ENCODE measurements at places on chromosomes 4 and X.

DNA sequence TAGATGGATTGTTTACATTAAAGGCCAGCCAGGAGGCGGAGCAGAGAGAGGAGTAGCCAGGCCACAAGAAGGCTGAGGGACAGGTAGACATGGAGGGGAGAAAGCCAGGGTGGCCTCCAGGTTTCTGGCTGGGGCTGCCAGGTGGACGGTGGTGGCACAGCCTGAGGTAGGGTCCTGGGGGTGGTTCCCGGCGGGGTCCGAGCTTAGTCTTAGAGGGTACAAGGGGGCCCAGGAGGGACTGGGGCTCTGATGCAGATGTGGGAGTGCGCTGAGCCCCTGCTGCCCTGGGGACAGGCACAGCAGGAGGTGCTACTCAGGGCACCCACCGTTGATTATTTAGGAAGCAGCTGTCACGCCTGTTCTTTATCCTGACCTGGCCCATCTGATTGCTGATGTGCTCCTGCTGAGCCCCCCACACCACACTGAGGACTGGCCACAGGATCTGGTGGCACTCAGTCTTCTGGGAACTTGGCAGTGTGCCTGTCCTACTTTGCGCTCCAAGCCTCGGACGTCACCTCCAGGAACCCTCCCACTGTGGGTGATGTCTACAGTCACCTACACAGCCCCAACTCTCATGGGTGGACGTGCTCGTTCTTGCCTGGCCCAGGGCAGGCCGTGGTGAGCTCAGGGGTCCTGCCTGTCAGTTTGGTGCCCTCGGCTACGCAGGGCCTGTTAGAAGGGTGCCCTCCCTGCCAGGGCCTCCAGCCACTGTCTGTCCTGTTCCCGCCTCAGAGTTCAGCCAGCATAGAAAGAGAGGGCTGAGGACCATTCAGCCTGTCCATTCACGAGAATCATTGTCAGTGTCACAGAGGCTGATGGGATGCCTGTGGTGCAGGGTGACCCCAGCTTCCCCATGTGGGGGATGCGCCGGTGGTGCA lies 12.0 kb downstream of the WFS1 start:
- no peak for DNase-seq

GRCh38 chr4:14023036-14023435 lies 395.5 kb upstream of the BOD1L1 start:
- DNase-seq: no peak

DNA sequence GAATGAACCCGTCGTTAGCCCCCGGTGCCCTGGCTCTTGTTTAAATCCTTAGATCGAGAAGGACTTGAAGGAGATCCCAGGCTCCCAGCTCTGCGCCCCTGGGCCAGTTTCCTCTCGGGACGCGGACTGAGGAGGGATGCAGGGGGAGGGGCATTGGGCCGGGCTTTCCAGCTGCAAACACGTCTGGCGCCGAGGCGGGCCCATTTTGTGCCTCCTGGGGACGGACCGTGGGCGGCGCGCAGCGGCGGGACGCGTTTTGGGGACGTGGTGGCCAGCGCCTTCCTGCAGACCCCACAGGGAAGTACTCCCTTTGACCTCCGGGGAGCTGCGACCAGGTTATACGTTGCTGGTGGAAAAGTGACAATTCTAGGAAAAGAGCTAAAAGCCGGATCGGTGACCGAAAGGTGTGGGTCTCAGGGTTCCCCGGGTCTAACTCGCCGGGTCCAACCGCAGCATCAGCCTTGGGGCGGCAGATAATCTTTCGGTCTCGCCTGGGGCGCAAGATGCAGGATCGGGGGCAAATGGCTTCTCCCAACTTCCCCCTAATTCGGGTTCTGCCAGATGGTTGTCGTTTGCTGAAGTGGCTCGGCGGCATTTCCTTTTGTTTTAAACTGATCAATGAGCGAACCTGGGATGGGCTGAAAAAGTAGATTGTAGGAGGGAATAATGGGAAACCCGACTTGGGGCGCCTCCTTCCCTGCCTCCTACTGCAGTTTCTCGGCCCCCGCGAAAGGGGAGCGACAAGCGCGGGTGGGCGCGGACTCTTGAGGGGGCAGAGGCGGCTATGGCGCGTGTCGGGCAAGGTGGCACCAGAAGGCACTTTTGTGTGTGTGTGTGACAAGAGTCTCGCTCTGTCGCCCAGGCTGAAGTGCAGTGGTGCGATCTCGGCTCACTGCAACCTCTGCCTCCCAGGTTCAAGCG lies 2.9 kb downstream of the PDGFRA start:
- no peak for DNase-seq

- DNase-seq: no peak
Observed at GRCh38 chr4:39384563-39384962, 18.4 kb upstream of the RFC1 start.

DNA sequence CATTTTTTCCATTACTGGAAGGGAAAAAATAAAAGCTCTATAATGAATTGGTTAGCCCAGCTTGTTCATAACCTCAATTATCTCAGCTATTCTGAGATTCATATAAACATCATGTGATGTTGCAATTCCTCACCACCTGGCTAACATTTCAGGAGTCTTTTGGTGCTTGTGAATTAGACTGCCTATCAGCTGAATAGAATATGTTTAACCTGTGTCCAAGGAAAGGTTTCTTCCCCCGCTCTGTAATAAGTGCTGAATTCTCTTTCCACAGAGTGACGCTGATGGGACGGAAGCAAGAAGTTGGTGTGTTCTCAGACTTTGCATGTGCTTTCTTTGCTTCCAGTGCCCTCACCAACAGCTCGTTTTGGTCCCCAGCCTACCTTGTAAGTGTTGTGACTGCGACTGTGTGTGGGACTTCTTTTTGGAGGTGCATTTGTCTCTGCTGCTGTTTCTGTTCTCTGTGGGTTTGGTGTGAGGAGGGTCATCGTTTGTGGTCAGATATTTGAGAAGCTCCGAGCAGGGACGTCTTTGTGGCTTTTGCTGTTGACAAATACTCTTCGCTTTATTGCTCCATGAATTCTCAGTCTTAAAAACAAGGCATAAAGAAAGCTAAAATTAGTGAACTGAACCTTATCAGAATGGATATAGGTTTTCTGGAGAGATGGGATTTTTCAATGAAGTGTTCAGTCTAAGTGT lies 61.7 kb downstream of the PPARGC1A start:
- DNase-seq: no peak

- DNase-seq: no peak
Observed at GRCh38 chrX:135463937-135464336, 42.2 kb downstream of the SMIM10L2A start.

GRCh38 chr4:101211146-101211553 lies 136.2 kb downstream of the PPP3CA start:
- DNase-seq: no peak

DNA sequence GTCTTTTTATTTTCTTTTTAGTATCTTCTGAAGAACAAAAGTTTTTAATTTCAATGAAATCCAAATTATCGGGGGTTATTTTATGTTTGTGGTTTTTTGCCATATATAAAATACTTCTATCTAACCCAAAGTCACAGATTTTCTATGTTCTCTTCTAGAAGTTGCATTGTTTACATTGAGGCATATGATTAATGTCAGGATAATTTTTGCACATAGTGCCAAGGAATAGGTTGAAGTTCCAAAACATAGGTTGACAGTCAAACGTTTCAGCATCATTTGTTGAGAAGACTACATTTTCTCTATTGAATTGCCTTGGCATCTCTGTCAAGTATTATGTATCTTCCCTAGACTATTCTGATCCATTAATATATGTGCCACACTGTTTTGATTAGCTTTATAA lies 64.5 kb downstream of the ANKRD17 start:
- no peak for DNase-seq

- DNase-seq: no peak
Observed at GRCh38 chrX:26215869-26216268, at the start of gene MAGEB5. MAGEB5 (plus strand) TSS chrX:26216169; CDS start chrX:26217302, 1,133 bp downstream.

DNA sequence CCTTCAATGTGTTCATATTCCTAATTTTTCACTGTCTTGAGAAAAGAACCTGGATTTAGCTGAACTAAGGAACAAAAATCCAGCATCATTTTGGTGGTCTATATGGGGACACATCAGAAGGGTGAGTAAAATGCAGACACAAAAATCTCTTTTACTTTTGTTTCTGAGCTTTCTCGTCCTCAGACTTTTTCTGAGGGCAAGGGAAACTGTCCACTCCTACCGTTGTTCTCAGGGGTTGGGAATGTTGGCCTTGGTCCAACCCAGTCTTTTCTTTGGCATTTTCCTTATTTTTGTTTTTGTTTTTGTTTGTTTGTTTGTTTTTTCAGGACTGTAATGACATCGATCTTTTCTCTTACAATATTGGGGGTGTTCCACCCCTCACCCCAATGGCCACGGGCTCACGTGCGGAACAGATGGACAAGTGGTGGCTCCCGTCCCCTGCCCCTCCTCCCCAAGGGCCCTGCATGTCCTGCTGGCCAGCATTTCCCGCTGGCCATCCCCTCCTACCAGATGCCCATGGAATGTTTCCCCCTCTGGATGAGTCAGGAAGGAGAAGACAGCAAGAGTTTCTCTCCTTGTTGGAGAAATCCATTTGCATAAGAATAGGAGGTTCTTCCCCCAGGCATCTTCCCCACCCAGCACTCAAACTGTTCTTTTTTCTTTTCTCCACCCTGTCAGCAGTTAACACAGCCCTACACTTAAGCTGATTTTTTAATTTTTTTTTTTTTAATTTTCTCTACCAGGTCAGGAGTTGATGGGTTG lies 305.4 kb upstream of the NDST4 start:
- no peak for DNase-seq

DNA sequence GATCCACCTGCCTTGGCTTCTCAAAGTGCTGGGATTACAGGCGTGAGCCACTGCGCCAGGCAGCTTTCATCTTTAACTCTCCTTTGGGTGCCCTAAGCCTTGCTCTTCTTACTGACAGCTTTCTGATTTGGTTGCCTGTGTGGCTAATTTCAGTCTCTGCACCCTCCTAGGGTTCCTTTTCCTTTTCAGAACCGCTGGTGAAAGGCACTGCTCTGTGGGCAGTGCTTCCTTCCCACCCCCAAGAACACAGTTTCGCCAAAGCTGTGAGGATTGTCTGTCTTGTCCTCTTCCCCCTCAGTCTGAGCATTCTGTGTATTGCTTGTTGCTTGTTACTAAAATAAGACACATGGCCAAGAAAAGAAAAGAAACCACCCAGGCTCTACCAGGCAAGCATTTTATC lies 101.4 kb upstream of the FRMPD3 start:
- DNase-seq: no peak

DNA sequence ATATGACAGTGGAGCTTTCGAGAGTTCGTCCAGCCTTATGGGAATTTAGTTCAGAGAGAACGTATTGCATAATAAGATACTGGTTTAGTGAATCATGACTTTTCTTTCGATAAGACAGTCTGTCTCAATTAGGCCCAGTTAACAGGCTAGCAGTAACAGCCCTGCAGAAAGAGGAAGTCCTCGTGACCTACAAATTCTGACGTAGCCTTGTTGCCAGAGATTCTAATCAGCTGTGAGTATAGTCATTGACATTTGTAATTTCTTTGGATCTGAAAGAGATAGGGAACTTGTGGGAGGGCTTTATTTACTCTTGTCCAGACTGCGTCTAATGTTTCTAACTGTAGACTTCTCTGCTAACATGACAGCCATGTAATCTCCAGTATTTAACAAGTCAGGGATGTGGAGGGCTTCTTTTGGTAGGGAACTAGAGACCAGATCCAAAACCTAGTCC lies 15.8 kb downstream of the ART3 start:
- DNase-seq: no peak

- no peak for DNase-seq
Observed at GRCh38 chr4:140937866-140938265, 181.7 kb upstream of the TBC1D9 start.
